ENCODE measurements at places on chromosomes 1 and 21.
A peak's percentile ranks its signal among the peaks of the same experiment; 100 is the strongest.

- no peak for DNase-seq
Observed at GRCh38 chr21:44761011-44761729, 40.5 kb downstream of the UBE2G2 start.

DNA sequence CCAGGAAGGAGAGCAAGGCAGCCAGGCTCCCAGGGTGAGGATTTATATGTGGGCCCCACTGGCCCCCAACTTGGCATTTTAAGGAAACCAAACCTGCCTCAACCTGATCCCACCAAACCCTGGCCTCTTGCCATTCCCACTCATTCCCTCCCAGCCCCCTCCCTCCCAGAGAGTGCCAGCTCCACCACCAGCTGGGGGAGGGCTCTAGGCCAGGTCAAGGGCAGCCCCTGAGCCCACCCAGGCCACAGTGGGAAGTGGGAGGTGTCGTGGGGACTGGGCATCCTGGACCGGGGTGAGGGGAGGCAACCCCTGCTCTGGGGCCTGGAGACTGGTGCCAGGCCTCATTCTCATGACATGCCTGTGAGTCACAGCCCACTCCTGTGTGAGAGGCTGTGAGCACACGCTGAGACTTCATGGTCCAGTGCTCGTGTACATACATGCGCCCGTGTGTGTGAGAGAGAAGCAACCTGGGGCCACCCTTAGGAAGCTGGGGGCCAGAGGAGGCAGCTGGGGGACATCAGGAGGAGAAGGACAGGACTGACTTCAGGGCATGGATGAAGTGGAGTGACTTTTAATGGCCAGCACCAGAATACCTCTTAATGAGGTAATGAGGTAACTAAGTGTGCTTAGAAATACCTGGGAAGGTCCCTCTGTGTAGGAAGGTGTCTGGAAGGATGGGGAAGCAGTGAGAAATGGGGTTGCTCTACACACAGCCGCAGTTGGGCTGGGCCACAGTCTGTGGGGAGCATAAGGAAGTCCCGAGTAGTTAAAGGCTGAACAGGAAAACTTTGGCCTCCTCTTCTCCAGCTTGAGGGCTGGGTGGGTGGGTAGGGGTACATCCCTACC, at the start of gene S100A2:
Gene S100A2 (minus strand): TSS at position 316 of the 846 bp plus-strand sequence. CDS start 1,967 bp downstream, outside the sequence.
- DNase-seq = peak; percentile 85

DNA sequence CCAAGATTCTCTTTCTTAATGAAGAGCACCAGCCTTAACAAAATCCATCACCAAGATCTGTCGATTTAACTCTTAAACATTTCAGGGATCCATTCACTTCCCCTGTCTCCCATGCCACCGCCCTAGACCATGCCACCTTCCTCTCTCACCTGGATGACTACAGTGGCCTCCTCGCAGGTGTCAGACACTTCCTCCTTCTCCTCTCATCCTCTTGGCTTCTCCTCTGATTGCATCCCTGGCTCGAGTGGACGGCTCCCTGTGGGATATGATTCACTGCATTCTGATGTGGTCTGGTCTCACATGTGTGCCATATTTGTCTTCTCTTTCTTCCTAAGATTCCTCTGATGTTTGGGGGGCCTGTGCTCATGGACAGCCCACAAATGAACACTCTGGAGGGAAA, 66.4 kb upstream of the KLHDC7A start:
- DNase-seq = no peak

DNA sequence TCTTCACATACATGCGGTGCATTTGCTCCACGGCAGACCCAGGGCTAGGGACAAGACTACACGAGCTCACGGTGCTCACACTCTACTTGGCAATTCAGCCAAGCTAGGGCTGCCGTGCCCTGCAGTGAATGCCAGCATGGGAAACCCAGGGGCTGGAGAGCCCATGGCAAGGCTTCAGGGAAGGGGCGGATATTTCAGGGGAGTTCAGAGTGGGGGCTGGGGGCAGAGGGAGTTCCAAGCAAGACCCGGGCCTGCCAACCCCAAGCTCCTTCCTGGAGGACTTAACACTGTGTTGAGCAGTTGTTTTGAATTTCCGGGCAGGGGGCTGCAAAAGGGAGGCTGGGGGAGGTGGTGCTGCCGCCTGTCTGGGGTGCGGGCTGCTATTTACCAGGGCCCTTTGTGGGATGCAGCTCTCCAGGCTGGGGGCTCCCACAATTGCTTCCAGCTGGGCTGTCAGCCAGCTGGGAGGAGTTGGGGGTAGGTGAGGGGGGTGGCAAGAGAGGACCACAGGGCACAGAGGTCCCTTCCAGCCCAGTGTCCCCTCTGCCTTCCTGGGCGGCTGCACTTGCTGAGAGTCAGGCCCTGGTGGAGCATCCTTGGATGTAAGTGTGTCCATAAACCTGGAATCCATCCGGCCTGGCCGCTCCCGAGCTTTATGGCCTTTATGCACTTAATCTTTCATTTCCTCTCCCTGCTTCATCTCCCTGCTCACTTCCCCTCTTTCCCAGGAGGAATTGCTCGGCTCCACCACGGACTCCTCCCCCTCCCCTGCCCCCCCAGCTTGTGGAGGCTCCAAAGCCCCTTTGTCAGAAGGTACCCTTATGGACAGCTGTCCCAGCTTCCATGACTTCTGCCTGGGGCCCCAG, 55.8 kb upstream of the SSBP3 start:
- DNase-seq = no peak

- DNase-seq = peak; percentile 77
Observed at GRCh38 chr1:156383023-156383422, 14.0 kb downstream of the RHBG start.

DNA sequence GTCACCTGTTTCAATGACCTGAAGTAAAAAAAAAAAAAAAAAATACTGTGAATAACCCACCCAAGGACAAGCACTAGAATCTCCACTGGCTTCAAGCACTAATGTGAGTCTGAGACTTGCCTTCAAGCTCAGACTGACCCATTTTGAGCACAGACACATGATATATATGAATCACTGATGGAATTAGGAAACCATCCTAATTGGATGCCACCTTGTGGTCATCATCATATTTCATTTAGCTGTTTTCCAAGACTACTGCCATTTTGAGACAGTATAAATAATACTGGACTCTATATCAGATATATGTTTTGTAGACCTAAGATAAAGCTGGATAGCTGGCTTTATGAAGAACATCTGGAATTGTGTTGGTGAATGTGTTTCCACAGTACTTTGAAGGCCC, 1232.0 kb downstream of the KCNT2 start:
- DNase-seq = no peak

DNA sequence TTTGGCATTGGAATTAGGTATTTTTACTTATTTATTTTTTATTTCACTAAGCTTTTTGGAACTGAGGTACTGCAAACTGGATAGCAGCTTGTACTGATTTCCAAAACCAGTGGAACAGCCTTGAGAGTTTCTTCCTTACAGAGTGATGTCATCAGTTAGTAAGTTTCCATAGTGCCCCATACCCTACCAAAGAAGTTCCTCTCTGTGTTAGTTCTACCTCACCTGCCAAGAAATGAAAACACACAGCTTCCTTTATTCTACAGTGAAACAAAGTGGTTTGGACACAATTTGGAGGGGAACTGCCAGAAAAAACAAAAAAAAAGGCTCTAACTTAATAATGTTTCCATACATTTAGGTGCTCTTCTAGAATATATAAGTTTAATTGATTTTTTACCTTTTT, 430.9 kb upstream of the ADGRL2 start:
- no peak for DNase-seq

DNA sequence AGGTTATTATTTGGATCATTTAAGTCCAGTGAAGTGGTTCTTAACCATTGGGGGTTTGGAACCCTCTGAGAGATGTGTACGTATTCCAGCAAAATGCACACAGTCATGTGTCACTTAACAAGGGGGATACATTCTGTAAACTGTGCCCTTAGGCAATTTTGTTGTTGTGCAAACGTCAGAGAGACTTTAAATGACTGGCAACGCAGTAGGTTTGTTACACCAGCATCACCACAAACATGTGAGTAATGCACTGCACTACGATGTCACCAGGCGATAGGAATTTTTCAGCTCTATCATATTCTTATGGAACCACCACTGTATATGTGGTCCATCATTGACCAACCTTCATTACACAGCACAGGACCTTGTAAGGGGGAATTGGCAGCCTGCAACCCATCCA, 11.9 kb downstream of the AHCYL1 start:
- peak; percentile 66 for DNase-seq
